Activated gamma-delta T cell treated with Interleukin-2 at 50 U/mL for 16 hours (primary cell): ENCODE measurements at places on chromosomes 13 and 19.

DNA sequence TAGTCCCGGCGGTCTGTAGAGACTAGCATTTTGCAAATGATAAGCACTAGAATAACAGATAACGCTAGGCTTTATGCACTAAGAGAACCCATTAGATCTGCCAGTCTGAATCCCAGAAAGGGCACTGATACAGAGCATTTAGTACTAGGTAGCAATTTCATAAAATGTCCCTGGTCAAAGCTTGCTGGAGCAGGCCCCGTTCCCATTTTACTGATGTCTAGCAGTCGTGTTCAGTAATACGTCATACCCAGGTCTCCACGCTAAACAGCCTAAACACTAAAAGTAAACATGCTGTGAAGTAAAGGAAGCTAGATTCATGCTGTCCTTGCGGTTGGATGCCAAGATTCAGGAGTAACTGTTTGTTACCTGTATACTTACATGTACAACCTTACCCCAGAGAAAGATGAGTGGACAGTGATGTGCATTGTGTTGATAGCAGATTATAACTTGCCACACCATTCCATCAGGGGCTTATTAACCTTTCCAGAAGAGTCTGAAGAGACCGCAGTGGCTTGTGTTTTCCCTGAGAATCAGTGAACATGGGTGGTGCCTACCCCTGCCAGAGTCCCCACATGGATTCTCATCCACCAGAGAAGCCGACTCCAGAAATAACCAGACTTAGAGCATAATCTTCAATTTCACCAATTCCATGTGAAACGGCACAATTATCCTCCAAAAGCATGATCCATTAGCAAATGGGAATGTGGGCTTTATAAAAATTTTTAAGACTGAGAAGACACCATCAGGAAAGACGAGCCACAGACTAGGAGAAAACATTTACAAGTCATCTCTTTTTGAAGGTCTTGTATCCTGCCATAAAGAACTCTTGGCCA lies 3.4 kb upstream of the RPS11 start:
- DNase-seq, result no peak

- no peak for DNase-seq
These were observed 30.0 kb upstream of the ATP12A start for GRCh38 chr13:24650161-24650560.

- DNase-seq, result no peak
These were observed 15.4 kb downstream of the PIP5K1C start for GRCh38 chr19:3684817-3685410.

GRCh38 chr19:54682306-54682856 lies 19.6 kb downstream of the LILRB4 start:
- DNase-seq, result no peak

DNA sequence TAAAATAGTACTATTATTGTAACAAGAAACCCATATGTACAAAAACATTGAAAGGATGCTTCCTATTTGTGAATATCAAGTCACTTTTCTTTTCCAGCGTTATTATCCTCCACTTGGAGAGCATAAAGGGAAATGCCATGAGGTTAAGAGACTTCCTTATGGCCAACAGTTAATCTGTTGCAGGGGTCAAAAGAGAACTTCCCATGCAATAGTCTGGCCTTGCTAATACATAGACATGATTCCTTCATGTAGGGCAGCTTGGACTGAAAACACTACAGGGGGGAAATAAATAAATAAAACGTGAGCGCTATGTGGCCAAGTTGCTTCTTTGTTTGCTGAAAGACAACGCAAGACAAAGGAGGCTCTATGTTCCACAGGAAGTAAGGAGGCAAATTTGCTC lies 269.1 kb upstream of the EDNRB start:
- no peak for DNase-seq

DNA sequence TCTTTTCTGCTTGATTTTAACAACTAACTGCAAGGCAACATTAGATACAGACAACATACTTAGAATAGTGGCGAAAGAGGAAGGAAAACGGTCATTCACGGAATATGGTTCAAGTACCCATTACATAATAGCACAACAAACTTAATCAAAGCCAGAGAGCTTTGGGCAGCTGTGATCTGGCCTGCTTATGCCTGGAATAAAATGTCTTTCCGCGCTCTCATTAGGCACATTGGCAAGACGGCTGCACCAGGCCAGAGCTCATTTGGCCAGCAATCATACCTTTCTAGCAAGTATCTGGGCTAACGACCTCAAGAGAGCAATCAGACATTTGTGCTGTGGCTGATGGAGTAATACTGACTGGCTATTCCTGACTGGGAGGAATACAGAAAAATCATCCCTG lies 112.8 kb downstream of the NALCN start:
- no peak for DNase-seq

GRCh38 chr13:48216204-48216711 lies 16.7 kb upstream of the ITM2B start:
- DNase-seq, result no peak

GRCh38 chr19:3065675-3066357 lies 3.5 kb upstream of the TLE5 start:
- no peak for DNase-seq

GRCh38 chr19:46564701-46565100 lies 36.4 kb upstream of the CALM3 start:
- DNase-seq, result no peak

DNA sequence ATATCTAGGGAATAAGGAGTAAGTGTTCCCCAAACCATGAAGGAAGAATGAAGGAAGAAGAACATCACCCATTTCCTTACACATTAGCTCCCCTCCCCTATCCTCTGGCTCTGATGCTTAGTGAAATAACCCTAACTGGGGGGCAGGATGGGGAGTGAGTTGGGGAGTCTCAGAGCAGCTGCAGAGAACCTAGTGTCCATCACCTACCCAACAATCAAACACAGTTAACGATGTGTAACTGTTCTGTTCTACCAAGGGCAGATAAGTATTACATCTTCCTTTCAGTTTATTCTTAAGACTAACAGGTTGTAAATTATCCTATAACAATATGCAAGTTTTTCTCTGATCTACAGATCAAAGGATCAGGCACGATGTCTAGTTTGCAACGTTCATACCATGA lies 12.8 kb downstream of the ELF1 start:
- DNase-seq, result no peak

DNA sequence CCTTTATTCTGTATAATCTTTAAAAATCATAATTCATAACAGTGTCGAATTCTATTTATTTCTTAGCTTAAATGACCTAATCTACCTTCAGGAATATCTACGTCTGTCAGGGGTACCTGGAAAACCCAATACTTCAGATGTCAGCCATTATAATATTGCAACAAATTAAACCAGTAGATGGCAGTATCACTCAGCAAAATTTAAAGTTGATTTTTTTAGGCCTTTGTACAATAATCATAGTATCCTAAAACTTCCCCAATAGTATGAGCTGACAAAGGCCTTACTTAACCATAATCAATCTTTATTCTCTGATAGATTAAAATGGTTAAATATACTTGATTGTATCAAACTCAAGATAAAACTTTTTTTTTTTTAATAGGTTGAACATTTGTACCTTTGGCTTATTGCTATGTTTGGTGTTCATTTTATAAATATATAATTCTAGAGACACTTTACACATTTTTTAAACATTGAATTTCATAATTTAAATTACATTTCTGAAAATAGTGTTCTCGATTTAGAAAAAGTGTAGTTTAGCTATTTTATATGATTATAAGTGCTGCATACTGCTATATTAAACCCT lies 830.2 kb upstream of the SPRY2 start:
- DNase-seq, result no peak

GRCh38 chr13:99916366-99917103 lies 55.0 kb downstream of the ZIC5 start:
- DNase-seq, result no peak

DNA sequence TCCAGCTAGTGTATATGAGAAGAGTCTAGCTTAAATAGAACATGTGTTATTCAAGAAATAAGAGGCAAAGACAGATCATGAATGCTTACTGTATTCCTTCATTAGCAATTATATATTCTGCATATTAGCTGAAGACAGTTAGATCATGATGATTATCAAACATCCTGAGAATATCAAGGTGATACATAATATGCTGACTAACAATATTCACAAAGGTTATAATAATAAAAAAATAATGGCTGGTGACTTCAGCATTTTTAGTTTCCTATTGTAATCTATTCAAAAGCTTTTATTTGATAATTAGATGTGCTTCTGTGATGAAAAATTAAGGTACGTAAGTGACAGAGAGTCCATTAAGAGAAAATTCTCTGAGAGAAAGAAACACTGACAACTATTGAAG lies 511.4 kb downstream of the PCDH17 start:
- DNase-seq, result no peak

DNA sequence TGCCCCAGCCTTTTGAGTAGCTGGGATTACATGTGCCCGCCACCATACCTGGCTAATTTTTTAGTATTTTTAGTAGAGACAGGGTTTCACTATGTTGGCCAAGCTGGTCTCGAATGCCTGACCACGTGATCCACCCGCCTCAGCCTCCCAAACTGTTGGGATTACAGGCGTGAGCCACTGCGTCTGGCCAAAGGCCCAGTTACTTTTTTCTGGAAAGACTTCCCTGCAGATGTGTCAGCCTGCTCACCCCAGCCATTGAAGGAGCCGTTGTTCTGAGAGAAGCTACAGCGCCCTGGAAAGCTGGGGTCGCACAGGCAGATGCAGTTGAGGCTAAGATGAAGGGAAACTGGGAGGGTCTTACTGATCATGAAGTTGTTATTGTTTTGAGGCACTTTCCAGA lies 7.9 kb upstream of the ZNF626 start:
- no peak for DNase-seq

DNA sequence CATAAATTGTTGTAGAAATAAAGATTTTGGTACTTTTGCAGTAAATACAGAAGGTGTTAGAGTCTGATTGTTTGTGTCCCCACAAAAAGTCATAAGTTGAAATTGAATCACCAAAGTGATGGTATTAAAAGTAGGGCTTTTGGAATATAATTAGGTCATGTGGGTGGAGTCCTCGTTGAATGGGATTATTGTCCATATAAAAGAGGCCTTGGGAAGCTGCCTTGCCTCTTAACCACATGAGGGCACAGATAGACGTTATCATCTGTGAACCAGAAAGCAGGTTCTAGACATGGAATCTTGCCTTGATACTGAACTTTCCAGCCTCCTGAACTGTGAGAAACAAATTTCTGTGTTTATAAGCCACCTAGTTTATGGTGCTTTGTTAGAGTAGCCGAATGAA lies 186.8 kb downstream of the PRR20E start:
- no peak for DNase-seq

DNA sequence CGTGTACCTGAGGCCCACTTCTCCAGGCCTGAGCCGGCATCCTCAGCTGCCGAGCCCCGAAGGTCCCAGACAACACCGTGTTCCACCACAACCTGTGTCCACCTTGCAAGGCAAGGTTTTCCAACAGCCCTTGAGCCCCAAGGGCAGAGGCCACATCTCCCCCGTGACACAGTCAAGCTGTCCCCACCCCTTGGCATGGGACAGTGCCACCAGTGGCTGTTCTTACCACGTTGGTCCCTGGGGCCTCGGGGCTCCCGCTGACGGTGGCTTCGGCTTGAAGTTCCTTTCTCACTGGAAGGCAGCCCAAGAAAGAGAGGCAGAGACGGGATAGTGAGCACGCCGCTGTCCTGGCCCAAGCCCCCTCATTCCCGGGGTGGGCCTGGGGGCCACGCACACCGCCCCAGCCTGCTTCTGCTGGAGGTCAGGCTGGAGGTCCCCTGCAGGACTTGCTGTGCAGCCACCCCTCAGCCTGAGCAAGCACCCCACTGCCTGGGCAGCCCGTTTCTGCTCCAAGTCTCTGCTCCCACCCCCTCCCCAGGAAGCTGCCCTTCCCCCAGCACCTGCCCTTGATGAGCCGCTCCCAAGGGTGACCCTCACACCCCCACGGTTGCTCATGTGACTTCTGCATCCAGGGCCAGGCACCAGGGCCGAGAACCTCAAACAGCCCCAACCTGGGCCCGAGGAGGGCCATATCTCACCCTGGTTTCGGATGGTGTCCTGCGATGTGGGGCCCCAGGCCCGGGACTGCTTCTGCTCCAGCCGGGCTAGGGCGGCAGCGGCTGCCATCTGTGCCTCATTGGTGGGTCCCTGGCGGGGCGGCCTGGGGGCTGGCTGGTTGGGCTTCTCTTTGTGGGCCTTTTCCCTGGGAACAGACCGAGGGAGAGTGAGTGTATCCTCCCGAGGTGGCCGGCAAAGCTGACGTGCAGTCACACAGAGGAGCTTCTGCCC lies 4.1 kb downstream of the UBXN6 start:
- no peak for DNase-seq

DNA sequence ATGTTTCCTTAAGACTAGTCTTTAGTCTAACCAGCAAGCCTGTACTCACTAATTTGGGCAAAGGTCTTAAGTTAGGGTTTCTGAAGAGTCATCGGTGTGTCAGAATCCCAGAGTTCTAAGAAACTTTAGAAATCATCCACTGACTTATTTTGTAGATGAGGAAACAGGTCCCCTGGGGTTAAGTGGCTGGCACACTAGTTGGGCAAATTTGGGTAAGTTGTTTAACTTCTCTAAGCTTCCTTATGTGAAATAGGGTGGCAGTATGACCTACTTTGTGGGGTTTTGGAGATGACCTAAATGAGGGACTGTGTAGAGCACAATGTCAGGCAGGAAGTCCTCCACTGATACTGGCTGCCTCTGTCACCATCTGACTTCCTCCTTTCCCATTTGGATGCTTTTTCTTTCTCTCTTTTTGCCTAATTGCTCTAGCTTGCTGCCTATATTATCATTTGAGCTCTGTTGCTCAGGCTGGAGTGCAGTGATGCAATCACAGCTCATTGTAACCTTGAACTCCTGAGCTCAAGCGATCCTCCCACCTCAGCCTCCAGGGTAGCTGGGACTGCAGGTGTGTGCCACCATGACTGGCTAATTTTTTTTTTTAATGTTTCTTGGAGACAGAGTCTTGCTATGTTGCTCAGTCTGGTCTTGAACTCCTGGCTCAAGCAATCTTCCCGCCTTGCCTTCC lies 2.3 kb downstream of the ADGRE3 start:
- DNase-seq, result no peak

DNA sequence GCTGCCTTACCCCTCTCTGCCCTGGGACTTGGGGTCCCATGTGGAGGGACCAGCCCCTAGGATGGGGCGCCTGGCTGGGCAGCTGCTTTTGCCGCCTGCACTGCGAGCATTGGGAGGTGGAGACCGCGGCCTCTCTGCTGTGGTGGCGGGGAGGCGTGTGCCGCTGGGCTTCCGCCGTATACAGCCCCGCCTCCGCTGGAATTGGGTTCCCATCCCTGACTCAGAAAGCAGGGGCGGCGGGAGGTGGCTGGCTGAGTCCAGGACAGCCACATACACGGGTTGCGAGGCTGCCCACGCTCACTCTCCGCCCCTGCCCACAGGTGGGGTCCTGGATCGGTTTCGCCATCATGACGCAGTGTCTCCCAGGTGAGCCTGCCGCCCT lies 6.6 kb downstream of the NDUFB7 start:
- no peak for DNase-seq

- DNase-seq, result no peak
These were observed 525.8 kb downstream of the MYO16 start for GRCh38 chr13:109154966-109155761.
